ENCODE measurements at places on chromosomes 16 and 17.

DNA sequence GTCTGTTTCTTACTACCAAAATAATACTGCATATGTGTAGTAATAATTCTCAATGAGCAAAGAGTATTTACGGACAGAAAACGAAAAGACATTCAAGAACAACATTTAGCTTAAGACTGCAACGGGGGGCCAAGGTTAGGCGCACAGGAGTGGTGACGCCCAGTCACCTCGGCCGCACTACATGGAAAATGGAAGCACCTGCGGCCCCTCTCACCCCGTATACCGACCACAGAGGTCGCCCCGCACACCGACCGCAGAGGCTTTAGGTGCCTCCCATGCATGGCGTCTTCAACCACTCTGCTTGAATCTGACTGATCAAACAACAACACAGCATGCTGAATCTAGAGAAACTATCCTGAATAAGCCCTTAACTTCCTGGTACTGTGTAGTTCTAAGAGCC is 26.4 kb downstream of the CCDC57 start:
- no peak for DNase-seq

- no peak for DNase-seq
Measured at GRCh38 chr17:41992576-41992975, 24.7 kb downstream of the DNAJC7 start.

- DNase-seq: no peak
Measured at GRCh38 chr17:50764734-50765149, 2.6 kb downstream of the ANKRD40CL start.

DNA sequence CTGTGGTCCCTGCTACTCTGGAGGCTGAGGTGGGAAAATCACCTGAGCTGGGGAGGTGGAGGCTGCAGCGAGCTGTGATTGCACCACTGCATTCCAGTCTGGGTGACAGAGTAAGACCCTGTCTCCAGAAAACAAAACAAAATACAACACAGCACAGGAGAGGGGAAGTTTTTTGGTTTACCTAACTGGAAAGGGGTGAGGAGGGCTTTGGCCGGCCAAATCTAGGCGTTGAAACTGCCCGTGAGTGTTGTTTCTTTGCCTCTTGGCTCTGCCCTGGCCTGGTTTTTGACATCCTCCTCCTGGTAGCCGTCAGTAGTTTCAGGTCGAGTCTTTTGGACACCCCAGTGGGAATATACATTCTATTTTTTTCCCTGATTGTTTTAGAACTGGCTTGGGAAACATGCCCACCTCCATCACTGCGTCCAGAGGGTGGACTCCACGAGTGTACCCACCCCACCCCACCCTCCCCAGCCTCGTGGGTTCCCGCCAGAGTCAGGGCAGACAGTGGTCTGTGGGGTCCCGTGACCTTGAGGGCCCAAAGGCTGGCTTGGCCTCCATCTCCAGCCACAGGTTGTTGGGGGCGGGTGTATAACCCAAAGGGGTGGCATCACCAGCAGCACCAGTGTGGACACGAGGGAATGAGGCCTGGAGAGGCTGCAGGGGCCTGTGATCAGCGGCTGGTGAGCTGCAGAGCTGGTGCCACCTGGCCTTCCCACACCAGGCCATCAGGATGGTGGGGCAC is 42.7 kb downstream of the NT5M start:
- no peak for DNase-seq

DNA sequence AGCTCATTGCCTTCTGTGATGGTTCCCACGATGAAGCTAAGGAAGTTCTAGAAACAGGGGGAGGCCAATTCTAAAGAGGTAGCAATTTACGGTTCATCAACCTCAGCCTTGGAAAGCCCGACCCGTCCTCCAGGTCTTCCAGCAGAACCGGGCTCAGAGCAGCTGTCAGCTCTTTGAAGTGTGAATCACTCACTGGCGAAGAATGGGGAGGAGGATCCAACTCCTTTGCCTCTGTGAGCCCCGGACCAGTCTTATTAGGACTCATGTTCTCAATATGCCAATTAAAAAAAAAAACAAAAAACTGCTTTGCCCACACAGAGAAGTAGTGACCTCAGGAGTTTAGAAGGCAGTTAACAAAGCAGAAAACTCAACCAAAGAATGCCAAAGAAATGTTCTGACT is 31.4 kb downstream of the STX8 start:
- no peak for DNase-seq

DNA sequence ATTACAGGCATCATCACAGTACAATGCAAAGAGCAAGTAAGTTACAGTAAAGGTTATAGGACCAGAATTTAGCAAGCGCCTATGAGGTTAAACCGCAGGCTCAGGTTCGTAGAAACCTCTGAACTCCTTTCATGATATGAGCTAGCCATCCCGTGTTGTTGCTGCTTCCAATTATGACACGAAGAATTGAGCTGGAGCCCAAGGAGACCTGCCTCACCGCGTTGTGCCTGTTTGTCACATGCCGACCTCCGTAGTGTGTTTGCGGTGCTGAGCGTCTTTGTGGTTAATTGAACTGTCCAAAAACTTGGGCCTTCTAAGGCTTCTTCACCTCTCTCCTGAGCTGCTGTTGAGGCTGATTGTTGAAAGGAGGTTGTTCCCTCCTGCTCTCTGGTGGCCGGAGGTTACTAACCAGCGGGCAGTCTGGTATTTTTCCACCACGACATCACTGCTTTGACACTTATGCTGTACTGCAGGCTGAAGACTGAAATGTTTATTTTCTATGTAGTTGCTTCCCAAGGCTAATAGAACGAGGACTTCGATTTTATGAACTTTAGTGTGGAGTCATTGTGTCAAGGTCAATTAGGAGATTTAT is 67.5 kb downstream of the SEC14L1 start:
- DNase-seq: no peak

GRCh38 chr17:42240201-42240600 is 36.0 kb downstream of the STAT5B start:
- DNase-seq: no peak

DNA sequence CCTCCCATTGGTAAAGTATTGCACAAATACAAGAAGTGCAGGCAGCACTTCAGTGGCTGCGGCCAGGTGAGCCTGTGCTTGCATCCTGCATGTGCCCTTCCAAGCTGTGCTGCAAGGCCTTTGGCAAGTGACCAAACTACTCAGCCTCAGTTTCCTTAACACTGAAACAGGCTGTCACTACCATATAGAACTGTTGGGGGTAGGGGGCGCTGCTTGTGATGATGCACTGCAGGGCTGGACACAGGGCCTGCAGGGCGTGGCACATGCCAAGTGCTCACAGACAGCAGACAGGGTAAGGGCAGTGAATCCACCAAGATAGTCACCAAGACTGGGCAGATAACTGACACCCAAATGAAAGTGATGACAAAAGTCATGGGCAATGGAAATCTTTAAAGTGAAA is 65.6 kb upstream of the SREBF1 start:
- DNase-seq: no peak

DNA sequence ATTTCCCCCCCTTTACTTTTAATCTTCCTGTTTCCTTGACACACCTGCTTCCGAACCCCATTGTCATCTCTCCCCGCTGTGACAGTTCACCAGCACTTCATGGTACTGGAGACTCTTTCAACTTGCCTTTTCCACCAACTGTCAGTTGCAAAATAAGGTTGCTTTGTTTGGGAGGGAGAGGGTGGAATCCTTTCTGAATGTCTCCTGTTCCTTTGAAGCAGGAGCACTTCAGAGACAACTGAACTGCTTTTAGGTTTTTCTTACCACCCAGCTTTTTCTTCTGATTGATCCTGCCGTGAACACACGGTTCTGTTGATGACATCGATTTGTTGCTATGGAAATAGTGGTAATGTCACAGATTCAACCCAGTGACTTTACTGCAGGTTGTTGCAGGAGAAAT is 42.0 kb downstream of the RPA1 start:
- DNase-seq: peak; percentile 20

DNA sequence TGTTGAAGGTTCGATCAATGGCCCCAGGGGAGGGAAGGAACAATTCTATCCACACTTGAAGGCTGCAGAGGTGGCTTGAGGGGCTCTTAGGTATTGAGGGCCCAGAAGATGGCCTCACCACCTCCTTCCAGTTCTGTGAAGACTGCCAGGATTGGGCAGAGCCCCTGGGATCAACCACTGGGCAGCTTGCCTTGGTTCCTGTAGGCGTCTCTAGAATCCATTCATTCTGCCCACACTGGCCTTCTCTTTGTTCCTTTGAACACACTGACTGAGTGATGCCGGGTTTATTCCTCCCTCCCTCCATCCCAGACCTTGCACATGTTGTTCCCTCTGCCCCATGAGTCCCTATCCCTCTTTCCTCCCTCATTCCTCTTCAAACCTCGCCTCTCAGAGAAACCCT is 50.5 kb downstream of the SYT17 start:
- DNase-seq: no peak

- DNase-seq: no peak
Measured at GRCh38 chr17:73600103-73600871, 44.0 kb downstream of the SDK2 start.

DNA sequence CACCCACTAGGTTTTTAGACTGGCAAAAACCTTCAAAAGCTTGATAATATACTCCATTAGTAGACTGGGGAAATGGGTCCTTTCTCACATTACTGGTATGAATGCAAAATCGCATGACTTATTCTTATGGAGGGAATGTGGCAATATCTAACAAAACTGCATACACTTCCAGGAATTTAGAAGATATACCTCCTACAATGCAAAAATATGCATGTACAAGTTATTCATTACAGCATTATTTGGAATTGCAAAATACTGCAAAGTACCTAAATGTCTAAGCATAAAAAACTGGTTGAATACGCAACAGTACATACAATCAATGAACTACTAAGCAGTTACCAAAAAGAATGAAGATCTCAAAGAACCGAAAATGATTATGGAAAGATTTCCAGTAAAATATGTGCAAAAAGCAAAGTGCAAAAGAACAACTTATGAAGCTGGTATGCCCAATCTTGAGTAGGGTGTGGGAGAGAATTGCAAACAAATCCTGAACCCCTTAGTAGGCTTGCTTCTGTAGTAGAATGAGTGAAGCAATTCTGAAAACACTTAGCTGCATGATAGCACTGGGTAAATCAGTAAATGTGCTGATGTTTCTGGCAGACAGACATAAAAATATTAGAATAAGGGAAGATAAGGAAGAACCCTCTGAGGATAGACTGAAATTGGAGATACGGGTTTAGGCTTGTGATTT is 180.1 kb downstream of the PARN start:
- no peak for DNase-seq

GRCh38 chr17:47975189-47975822 is 4.4 kb downstream of the CDK5RAP3 start:
- DNase-seq: no peak

DNA sequence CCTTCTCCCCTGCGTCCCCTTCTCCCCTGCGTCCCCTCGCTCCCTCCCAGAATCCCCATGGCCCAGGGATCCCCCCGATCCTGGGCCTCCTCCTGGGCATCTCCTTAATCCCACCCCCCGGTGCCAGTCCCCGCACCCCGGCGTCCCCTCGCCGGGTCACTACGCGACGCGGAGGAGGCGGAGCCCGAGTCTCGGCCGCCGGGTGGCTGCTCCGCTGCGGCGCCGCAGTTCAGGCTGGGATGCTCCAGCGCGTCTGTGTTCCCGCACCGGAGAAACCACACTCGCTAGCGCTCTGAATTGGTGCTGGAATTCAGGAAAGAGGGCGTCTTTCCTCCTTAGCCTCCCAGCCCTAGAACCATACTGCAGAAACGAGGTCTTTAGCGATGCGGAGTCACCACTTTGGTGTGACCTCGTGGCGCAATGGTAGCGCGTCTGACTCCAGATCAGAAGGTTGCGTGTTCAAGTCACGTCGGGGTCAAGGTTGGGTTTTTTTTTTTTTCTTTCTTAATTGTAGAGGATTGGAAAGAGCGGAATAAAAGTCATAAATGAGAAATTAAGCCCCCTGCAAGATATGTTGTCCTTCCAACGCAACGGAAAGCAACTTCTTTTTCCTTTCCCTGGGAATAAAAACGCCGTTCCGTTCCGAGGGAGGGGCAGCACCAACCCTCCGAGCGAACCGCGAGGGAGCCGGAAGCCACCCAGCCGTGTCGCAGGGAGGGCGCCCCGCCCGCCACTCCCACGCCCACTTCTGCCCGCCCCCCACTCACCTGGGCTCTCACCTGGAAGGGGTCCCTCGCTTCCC is 25.7 kb upstream of the SLC47A1 start:
- DNase-seq: peak; percentile 87

DNA sequence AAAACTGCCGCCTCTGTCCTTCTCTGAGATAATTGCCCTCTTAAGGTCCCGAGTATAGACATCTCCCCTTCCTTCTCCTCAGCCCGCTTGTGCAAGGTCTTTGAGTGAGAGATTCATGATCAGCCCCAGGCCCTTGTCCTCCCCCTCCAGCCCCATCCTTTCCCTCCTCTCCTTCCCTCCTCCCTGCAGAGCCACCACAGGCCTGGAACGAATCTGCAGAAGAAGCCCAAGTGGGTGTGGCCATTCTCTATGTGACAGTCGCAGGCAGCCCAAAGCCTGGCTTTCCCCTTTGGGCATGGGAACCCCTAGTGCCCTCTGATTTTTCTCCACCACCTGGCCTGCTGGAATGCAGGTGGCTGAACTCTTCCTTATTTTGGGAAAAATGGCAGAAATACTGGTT is 7.2 kb upstream of the NDRG4 start:
- no peak for DNase-seq

GRCh38 chr17:1852327-1852726 is 22.5 kb downstream of the RPA1 start:
- no peak for DNase-seq

DNA sequence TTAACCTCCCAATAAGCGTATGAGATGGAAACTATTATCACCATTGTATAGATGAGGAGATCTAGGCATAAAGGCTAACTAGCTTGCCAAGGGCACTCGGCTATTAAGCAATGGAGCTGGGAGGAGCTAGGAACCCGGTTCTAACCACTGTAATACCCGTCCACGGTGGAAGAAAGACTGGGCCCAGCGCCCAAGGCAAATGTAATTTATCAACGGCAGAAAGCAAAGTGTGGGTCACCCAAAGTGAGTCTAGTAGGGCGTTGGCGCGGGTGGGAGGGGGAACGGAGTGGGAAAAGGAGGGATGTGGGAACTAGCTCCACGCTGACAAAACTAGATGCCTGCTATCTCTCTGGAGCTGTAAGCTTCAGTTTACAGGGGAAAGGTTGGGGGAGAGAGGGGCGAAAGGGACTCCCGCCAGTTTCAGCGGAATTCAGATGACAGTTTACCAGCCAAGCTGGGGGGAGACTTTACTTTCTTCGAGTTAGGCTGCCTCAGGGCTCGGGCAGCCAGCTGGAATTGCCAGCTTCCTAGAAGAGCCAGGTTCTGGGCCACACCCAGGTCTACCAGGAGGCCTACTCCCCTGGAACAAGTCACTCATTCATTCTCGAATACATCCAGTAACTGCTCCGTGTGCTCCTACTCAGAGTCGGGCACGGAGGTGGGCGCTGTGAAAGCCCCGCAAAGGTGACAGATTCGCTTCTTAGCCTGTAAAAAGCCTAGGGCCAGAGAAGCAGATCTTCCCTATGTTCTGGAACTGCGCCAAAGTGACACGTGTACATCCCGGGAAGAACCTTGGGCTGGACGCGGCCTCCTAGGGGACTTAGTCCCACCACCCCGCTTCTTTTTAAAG is 837 bp downstream of the LRRC59 start:
- peak; percentile 40 for DNase-seq

- no peak for DNase-seq
Measured at GRCh38 chr17:52145476-52145875, 13.0 kb downstream of the CA10 start.

- no peak for DNase-seq
Measured at GRCh38 chr17:21299981-21300600, 15.6 kb downstream of the MAP2K3 start.

- DNase-seq: no peak
Measured at GRCh38 chr17:79102214-79102613, 27.6 kb downstream of the ENGASE start.
